ENCODE measurements at places on chromosomes 6 and 20.

GRCh38 chr6:14174996-14175395, 57.4 kb downstream of the CD83 start:
- DNase-seq = no peak
- no peaks in the 10 kb centered on the region for H3K27me3 ChIP-seq
- no peaks in the 10 kb centered on the region for H3K4me1 ChIP-seq
- H3K4me3 ChIP-seq = no peak overlapping the region
- no peak overlapping the region for H3K27ac ChIP-seq

GRCh38 chr20:57830515-57830895, 120.7 kb upstream of the PMEPA1 start:
- no peak overlapping the region for H3K4me3 ChIP-seq
- no peak for DNase-seq
- no peaks in the 10 kb centered on the region for H3K27me3 ChIP-seq

- H3K27me3 ChIP-seq = peaks cover 84% of the 10 kb centered on the region
- H3K27ac ChIP-seq = no peak overlapping the region
- H3K36me3 ChIP-seq = no peaks in the 10 kb centered on the region
- DNase-seq = no peak
- H3K4me1 ChIP-seq = no peaks in the 10 kb centered on the region
Measured at GRCh38 chr6:25635886-25636317, 16.1 kb upstream of the SCGN start.

DNA sequence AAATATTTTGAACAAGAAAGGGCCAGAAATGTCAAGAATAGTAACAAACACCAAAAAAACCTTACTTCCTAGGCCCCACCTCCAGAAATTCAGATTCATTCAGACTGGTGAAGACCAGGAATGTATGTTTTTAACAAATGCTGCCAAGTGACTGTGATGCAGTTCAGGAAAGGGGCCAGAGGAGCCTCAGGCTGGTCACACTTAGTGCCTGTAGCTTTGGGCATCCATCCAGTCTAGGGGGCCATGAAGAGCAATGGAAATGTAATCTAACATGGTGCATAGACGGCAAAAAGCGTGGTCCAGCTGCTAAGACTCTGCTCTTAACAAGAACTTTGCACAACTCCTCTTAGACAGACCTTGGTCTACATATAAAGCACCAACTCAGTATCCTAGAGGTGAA, 7.1 kb downstream of the GJA1 start:
- H3K4me3 ChIP-seq = no peak overlapping the region
- H3K4me1 ChIP-seq = peaks cover 8% of the 10 kb centered on the region
- no peak for DNase-seq

GRCh38 chr6:131003488-131004386, 59.3 kb downstream of the EPB41L2 start:
- no peak overlapping the region for H3K27ac ChIP-seq
- no peak for DNase-seq
- no peaks in the 10 kb centered on the region for H3K4me1 ChIP-seq
- peaks cover 17% of the 10 kb centered on the region for H3K27me3 ChIP-seq
- peaks cover 1% of the 10 kb centered on the region for H3K36me3 ChIP-seq

DNA sequence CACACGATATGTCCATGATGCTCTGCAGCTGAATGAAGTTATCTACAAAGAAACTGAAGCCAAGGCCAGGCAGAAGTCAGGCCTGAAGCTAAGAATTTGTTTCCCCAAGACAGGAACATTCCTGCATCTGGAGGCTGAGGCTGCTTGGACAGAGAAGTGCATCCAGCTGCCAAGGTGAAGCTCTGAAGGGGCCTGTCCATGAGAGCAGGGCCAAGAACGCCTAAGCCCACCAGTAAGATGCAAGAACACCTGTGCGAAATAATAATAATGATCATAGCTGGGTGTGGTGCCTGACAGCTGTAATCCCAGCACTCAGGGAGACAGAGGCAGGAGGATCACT, 37.7 kb upstream of the B4GALT5 start:
- H3K4me1 ChIP-seq = peaks cover 6% of the 10 kb centered on the region
- H3K27ac ChIP-seq = no peak overlapping the region
- no peak overlapping the region for H3K4me3 ChIP-seq
- H3K27me3 ChIP-seq = no peaks in the 10 kb centered on the region
- DNase-seq = no peak

DNA sequence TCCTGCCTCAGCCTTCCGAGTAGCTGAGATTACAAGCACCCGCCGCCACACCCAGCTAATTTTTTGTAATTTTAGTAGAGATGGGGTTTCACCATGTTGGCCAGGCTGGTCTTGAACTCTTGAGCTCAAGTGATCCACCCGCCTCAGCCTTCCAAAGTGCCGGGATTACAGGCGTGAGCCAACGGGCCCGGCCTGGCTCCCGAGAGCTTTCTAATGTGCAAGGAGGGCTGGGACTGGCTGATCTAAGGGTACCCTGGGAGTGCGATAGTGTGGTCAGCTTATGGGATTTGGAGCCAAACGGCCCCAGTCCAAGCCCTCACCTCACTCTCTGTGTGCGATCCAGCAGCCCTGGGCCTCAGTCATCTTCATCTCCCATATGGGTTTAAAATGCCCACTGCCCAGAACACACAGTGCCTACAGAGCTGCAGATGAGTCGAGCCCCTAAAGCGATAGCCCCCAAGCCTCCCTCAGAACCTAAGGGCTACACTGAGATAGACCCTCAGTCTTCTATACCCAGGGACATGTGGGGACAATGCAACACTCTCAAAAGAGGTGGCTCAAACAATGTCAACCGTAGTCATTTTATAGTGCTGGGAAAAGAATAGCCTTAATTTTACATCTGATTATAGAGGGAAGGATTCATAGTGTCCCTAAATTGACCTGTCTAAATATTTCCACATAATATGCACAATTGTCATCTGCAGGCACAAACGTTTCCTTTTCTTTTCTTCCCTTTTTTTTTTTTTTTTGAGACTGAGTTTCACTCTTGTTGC, 50.1 kb downstream of the SSR1 start:
- H3K4me1 ChIP-seq = peaks cover 18% of the 10 kb centered on the region
- no peaks in the 10 kb centered on the region for H3K36me3 ChIP-seq
- DNase-seq = no peak
- H3K27ac ChIP-seq = no peak overlapping the region
